ENCODE measurements at places on chromosomes 7 and 10.
A peak's percentile ranks its signal among the peaks of the same experiment; 100 is the strongest.

DNA sequence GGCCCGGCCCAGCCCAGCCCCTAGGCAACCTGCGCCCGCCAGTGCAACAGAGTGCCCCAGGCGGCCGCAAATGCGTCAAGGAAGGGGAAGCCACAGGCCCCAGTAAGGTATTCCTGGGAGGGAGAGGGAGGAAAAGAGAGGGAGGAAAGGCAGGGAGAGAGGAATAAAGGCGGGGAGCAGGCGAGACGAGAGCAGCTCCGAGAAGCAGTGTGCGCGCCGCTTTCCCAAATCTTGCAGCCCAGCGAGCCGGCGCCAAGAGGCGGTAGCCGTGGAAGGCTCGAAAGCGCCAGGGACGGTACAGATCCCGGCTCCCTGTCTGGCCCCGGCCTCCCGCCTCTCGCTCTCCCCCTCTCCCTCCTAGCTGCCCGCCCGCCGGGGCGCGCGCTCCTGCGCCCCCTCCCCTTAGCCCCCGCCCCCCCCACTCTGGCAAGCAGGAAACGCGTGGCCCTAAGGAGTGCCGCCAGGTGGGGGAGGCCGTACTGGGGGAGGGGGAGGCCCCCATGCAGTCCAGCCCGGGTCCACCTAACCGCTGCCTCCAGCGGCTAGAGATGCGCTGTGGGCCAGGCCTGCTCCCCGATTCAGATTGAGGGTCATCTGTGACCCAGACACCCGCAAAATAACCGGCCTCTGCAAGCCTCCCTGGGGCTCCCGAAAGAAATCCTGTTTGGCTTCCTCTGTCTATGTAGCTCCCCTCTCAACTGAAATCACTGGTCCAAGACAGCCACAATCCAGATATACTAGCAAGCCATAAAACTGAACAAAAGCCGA is 4.3 kb downstream of the HOXA10 start:
- DNase-seq = no peak
- H3K4me3 ChIP-seq = no peak overlapping the region
- H3K27ac ChIP-seq = no peak overlapping the region
- no peaks in the 10 kb centered on the region for H3K36me3 ChIP-seq
- peaks cover 100% of the 10 kb centered on the region for H3K27me3 ChIP-seq

DNA sequence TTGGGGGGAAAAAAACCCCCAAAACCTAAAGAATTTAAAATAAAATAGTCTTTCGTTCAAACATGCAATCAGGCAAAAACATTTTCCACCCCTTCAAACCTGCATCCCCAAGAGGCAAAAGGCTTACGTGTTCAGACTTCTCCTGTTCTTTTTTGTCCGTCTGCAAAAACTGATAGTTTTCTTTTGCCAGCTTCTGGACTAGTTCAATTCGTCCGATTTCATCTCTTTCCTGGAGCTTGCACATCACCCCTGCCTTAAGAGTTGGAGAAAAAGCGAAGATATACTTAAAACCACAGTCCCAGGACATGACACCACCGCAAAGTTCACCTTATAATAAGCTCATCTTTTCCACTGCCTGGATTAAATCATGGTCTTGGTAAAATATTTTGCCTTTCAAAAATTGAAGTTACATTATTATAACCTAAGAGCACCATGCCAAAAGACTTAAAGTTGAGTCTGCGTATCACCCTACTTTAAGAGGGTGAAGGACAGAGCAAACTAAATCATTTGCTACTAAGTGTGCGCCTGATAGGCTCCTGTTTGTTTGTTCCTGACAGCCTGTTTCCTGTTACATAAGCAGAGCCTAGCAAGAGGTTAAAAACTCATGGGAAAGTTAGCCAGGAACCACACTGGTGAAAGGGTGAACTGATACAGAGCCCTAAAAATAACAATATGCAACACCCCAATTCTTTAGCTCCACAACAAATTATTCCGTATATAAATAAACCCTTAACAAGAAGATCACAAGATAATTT is 137.0 kb downstream of the RAPGEF5 start:
- H3K27me3 ChIP-seq = peaks cover 8% of the 10 kb centered on the region
- DNase-seq = no peak
- H3K4me3 ChIP-seq = no peak overlapping the region
- H3K36me3 ChIP-seq = no peaks in the 10 kb centered on the region
- no peaks in the 10 kb centered on the region for H3K4me1 ChIP-seq

DNA sequence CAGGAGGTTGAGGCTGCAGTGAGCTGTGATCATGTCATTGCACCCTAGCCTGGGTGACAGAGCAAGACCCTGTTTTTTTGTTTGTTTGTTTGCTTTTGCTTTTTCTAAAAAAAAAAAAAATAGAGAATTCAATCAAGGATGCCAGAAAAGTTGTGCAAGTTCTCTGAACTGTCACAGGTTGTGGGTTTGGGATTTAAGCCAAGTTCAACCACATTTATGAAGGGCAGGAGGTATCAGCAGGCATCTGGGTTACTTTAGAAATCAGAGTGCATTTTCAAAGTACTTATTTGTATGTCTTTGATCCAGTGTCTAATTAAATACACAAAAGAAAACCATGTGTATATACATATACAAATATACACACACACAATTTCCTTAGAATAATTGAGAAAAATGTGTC is 151.2 kb upstream of the MINDY3 start:
- no peak overlapping the region for H3K27ac ChIP-seq
- H3K27me3 ChIP-seq = no peaks in the 10 kb centered on the region
- no peak for DNase-seq
- H3K4me1 ChIP-seq = no peaks in the 10 kb centered on the region

DNA sequence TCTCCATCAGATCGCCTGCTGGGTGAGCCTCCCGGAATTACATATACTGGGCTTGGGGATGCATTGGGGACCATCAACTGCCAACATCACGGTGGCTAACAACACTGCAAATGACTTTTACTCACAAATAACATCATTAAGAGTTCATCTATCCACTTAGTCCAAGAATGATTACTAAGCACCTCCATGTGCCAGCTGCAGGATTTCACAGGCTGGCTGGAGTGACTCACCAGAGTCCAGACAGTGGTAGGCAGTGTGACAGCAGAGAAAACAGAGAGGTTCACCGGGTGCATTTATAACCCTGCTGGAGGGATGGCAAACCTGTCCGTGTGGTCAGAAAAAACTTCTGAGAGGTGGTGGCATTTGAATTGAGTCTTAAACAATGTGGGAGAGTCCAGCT is 3.2 kb upstream of the IGFBP3 start:
- H3K36me3 ChIP-seq = no peaks in the 10 kb centered on the region
- H3K27ac ChIP-seq = no peak overlapping the region
- peaks cover 38% of the 10 kb centered on the region for H3K27me3 ChIP-seq
- no peak overlapping the region for H3K4me3 ChIP-seq
- H3K4me1 ChIP-seq = peaks cover 22% of the 10 kb centered on the region

DNA sequence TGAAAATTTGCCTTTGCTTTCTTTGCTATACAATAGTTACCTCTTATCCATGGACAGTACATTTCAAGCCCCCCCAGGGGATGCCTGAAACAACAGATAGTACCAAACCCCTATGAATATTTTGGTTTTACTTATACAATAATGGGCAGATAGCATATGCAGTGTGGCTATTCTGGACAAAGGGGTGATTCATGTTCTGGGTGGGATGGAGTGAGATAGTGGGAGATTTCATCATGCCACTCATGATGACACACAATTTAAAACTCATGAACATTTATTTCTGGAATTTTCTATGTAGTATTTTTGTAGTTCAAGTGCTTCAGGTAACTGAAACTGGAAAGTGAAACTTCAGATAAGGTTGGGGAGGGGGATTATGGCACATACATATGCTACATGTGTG is 12.0 kb downstream of the STARD3NL start:
- H3K27ac ChIP-seq = no peak overlapping the region
- DNase-seq = no peak
- no peaks in the 10 kb centered on the region for H3K4me1 ChIP-seq
- no peak overlapping the region for H3K4me3 ChIP-seq

- DNase-seq = no peak
- H3K4me1 ChIP-seq = no peaks in the 10 kb centered on the region
- H3K36me3 ChIP-seq = no peaks in the 10 kb centered on the region
- no peak overlapping the region for H3K4me3 ChIP-seq
These were observed 13.2 kb downstream of the POM121L12 start for GRCh38 chr7:53048638-53049037.

GRCh38 chr7:86939197-86939814 is 120.1 kb downstream of the ELAPOR2 start:
- no peaks in the 10 kb centered on the region for H3K27me3 ChIP-seq
- H3K27ac ChIP-seq = no peak overlapping the region
- no peaks in the 10 kb centered on the region for H3K36me3 ChIP-seq
- no peaks in the 10 kb centered on the region for H3K4me1 ChIP-seq
- no peak overlapping the region for H3K4me3 ChIP-seq

GRCh38 chr7:90931986-90932916 is 332.0 kb upstream of the FZD1 start:
- H3K27me3 ChIP-seq = no peaks in the 10 kb centered on the region
- no peak for DNase-seq
- no peak overlapping the region for H3K4me3 ChIP-seq
- H3K27ac ChIP-seq = no peak overlapping the region
- no peaks in the 10 kb centered on the region for H3K4me1 ChIP-seq
- H3K36me3 ChIP-seq = no peaks in the 10 kb centered on the region

DNA sequence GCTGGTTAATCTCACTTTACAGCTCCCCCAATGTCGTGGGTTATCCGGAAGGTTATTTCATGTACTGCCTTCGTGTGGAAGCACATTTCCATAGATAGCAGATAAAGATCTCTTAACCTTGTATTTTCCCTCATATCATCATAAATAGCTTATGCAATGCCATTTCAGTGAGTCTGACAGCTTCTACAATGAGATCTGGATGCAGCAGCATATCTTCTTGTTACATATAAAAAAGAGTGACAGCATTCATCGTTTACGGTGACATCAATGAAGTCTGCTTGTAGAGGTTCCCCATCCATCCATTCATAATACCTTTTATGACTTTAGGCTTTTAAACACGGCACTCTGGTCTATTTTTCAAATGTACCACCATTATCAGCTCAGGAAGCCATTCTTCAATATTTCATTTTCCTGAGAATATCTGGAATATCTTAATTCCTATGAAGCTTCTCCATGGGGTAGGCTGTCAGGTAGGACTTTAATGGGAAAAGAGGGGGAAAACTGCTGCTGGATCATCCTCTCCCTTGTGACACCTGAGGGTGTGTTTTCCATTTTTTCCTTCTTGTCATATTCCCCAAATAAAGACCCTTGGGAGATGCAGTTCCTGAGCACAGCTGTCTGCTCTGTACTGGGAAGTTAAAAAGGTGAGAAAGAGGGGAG is 51.9 kb upstream of the CTBP2 start:
- H3K36me3 ChIP-seq = no peaks in the 10 kb centered on the region
- H3K4me1 ChIP-seq = no peaks in the 10 kb centered on the region
- H3K27ac ChIP-seq = no peak overlapping the region
- no peak for DNase-seq
- no peak overlapping the region for H3K4me3 ChIP-seq

GRCh38 chr7:73308074-73308664 is 457 bp downstream of the NSUN5 start:
- H3K36me3 ChIP-seq = peaks cover 44% of the 10 kb centered on the region
- peaks cover 24% of the 10 kb centered on the region for H3K4me1 ChIP-seq
- H3K27ac ChIP-seq = peak overlapping the region; percentile 11
- DNase-seq = no peak
- no peaks in the 10 kb centered on the region for H3K27me3 ChIP-seq
- peak overlapping the region; percentile 79 for H3K4me3 ChIP-seq

DNA sequence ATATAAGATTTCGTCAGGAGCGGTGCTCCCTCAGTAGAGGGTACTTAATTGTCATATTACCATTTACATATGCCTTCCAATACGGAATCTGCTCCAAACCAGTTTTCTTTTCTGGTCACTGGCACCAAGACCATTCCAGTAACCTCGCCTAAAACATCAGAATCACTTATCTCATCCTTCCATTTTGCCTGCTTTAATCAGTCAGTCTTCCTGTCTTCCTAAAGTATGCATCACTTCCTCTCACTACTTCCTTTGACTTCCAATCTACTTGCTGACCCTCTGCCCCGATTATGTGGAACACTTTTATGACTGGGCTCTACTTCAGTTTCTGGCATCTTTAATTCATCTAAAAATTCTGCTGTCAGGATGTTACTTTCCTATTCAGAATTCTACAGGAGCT is 33.5 kb downstream of the CUL2 start:
- H3K27ac ChIP-seq = no peak overlapping the region
- H3K36me3 ChIP-seq = peaks cover 57% of the 10 kb centered on the region
- no peak overlapping the region for H3K4me3 ChIP-seq
- DNase-seq = no peak
- no peaks in the 10 kb centered on the region for H3K4me1 ChIP-seq

DNA sequence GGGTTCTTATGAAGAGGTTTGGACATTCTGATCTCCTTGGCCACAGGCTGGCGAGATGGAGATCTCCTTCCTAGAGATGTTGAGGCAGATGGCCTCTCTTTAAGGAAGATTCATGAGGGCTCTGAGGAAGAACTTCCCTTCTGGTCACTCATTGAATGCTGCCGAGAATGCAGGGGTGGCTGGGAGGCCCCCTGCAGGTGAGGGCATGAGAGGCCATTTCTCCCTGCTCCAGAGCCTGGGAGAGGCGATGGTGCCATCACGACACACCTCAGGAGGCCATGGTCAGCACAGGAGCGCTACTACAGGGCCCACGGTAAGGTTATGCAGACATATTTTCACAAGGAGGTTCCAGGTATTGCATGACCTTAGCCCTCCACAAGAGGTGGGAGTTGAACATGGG is 40.2 kb downstream of the CXCL12 start:
- H3K4me3 ChIP-seq = no peak overlapping the region
- H3K27ac ChIP-seq = no peak overlapping the region
- no peak for DNase-seq
- H3K4me1 ChIP-seq = no peaks in the 10 kb centered on the region

GRCh38 chr7:100604028-100604975 is 2.1 kb downstream of the PCOLCE start:
- H3K27me3 ChIP-seq = no peaks in the 10 kb centered on the region
- no peaks in the 10 kb centered on the region for H3K36me3 ChIP-seq
- H3K4me1 ChIP-seq = peaks cover 29% of the 10 kb centered on the region
- DNase-seq = peak; percentile 57
- peak overlapping the region; percentile 63 for H3K27ac ChIP-seq
- H3K4me3 ChIP-seq = peak overlapping the region; percentile 86

Data from CD4-positive, alpha-beta T cell (primary cell).